ENCODE measurements at places on chromosomes 6 and 20.

- no peak for DNase-seq
These were observed 887 bp upstream of the NSFL1C start for GRCh38 chr20:1467355-1468116.

GRCh38 chr20:19449051-19449450, 236.6 kb downstream of the SLC24A3 start:
- no peak for DNase-seq

- no peak for DNase-seq
These were observed 240.9 kb downstream of the COL12A1 start for GRCh38 chr6:74964871-74965441.

- no peak for DNase-seq
These were observed 5.9 kb downstream of the RNF146 start for GRCh38 chr6:127272576-127272975.

DNA sequence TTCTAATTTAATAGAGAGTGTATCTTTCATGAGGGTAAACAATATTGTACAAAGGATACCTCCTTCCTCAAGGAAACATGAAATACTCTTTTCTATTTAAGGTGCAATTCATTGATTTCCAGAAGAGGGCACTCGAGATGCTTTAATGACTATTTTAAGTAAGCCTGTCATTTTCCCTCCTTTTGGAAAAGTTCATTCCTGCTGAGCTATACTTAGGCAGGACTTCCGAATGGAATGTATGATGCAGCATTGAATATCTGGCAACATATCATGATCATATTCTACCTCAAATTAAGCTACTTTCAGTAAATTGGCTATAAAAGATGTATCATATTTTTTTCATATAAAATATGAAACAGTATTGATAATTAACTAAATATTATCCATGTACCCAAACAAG, 5.0 kb downstream of the DST start:
- DNase-seq: peak; percentile 87

DNA sequence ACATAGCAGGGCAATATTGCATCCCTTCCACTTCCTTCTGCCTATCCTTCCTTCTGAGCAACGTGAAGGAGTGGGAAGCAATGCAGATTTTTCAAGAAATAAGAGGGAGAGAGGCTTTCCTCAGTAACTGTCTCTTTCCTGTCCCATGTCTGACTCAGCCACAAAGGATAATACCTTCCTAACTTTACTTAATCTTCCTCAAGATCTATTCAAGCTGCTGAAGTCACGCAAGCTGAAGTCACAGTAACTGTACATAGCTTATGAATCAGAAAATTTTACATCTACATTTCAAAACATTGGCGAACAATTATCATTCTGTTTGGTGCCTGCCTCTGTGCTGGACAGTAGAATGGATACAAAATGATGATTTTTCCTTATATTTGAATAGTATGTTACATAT, 86.4 kb upstream of the POU3F2 start:
- peak; percentile 46 for DNase-seq

- DNase-seq: no peak
These were observed 29.0 kb downstream of the RNASET2 start for GRCh38 chr6:166927240-166927934.

DNA sequence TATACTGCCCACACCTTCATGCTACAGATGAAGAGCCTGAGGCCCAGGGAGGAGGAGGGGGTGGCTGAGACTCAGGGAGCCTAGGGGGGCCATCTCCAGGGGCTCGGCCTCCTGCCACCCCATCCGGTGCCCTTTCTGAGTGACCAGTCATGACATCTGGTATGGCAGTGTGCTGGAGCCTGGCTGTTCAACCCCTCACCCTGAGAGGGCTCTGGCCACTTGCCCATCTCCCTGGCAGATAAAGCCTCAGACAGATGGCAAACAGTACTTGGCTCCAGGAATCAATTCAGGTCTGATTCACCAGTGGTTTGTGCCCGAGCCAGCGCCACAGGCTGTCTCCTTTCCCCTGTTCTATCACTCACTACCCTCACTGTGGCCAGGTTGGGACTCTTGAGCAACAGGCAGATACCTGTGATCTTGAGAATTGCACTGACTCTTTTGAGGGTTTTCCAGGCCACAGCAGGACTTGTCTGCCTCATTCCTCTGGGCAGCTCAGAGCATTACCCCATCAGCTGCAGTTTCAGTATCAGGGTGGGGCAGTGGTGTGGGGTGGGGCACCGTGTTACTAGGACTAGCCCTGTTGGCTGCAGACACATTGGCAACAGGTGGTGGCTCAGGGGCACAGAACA, 22.8 kb downstream of the SRSF3 start:
- DNase-seq: no peak

DNA sequence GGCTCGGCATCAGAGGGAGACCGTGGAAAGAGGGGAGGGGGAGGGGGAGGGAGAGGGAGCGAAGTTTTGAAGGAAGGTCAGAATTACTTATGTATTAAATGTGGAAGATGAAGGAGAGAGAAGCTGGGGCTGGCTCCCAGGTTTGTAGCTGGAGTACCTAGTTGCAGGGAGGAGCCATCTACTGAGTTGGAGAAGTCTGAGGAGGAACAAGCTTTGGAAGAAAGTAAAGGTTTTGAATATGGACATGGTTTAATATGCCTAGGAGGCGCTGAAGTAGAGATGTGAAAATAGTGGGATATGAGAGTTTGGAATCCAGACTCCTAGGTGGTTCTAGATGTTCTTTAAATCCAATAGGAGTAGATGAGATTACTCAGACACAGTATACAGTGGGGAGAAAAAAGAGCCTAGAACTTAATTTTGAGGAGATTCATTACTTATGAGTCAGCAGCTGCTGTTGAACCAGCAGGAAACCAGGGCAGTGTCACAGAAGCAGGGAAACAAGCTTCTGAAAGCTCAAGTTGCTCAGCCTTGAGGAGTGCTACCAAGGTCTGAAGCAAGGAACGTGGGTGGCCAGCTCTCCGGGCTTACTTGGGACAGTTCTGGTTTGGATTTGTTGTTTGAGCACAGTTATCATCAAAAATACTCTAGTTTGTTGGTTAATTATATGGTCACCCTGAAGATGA, 149.3 kb downstream of the UTRN start:
- peak; percentile 91 for DNase-seq

DNA sequence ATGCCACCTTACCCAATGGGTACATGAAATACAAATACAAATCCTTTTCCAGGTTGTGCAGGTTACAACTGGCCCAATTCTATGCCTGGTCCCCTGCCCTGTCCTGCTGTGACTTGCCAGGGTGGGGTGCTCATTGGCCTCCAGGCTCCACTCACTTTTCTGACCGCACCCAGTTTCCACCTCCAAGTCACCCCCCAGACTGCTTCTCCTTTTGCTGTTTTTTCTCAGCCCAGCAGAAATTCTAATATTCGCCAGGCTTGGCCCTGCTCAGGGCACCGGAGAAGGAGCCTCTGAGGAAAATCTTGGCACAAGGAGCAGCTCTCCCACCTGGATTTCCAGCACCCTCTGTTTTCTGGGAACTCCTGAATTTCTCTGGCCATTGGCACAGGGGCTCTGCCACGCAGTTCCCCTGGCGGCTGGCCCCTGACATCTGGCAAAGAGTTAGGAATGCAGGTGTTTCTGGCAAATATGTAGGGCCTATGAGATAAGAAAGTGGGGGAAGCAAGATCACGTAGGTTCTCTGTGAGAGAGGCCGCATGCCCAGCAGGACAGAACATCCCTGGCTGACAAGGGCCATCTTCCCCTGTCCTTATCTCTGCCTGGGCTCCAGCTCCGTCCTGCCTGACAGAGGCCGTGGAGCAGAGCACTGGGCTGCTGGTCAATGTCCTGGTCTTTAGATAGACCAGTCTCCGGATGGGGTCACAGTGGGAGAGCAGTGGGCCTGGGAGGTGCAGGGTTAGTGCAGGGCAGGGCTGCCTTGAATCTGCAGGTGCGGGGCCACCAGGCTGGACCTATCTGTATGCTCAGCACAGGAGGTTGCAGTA, 2.9 kb upstream of the RAET1E start:
- DNase-seq: no peak

DNA sequence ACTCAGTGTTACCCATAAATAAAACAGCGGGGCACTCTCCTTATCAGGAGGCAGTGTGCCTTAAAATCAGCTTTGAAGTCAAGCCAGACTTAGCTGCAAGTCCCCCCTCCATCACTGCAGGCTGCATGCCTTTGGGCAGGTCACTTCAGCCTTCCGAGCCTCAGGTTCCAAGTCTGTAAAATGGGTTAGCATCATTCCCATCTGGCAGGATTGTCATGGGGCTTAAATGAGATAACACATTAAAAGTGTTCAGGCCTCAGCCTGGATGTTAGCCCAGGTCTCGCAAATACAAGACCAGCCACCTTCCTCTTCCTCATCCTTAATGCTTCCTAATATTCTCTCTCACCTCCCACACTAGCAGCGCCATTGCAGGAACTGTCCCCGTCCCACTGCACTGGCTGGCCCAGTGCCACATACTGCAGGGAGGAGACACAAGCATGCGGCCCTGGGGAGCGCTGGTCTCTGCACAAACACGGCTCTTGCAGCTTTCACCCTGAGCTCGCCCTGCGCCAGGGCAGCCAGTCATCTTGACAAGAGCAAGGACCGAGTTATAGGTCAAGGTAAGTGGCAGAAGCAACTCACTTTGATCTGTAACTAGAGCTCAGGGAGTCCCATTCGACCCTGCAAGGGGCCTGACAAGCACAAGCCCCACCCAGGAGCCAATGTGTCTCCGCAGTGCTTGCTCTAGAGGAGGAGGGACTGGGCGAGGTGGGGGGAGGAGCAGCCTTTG, 564.6 kb upstream of the AGPAT4 start:
- DNase-seq: no peak

DNA sequence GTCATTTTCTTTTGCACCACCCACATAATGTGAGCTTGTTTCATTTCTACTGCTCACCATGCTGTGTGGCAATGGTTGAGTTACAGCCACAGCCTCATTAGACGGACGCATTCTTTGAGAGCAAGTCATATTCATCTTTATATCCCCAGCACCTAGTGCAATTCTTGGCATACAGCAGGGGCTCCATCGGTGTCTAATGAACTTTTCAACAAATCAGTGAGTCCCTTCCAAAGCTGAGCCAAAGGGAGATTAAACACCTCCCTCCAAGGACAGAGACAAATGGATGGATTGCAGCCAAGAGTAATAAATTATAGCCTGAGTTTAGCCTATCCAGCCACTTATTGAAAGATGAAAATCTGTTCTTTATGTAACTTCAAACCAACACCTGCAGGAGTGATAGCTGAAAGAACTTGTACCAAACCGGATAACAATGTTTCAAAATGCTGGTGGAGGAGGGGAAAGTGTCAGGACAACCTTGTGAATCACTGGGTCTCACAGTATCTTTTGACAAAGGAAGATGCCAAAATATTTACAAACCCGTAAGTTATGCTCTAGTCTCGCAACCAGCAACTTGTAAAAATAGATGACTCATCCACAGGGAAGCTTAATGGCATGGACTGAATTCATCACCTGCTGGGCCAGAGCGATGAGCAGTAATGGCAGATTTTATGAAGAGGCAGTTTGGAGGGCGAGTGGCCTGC, 139.0 kb downstream of the PXDC1 start:
- DNase-seq: peak; percentile 95

GRCh38 chr6:55714831-55715230, 135.8 kb upstream of the HMGCLL1 start:
- DNase-seq: no peak
